HTR-8/SVneo (cell line): ENCODE measurements at places on chromosomes 7 and 10.

- DNase-seq = no peak
Measured at GRCh38 chr10:48529331-48529730, 75.5 kb downstream of the ARHGAP22 start.

DNA sequence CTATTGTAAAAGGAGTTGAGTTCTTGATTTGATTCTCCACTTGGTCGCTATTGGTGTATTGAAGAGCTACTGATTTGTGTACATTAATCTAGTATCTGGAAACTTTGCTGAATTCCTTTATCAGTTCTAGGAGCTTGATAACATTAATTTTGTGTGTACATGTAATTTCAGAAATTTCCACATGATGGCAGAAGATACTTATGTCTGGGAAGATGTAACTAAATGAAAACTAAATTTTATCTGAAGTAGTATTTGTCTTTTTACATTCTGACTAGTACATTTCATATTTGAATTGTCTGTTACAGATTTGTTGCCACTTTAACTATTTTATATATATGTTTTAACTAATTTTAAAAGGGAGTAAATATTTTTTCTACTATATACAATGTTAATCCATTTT is 27.6 kb downstream of the SDHAF3 start:
- DNase-seq = no peak

GRCh38 chr7:2640482-2640830 is 8.7 kb downstream of the TTYH3 start:
- DNase-seq = no peak

DNA sequence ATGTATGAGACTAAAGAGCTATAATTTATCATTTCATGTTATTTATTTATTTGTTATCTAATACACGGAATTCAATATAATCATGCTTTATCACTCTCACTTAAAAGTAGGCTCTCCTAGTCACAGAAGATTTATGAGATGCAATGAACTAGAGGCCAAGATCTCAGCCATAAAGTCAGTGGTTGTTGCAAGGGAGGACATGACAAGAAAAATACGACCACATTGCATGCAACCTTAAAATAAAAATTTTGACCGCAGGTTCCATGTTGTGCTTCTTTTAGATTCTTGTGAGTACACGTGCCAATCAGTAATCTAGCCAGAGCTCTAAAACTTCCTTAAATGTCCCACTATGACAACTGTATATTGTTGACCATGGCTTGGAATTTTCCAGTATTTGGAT is 75.9 kb upstream of the SP8 start:
- DNase-seq = no peak

GRCh38 chr7:82624337-82624736 is 180.8 kb upstream of the CACNA2D1 start:
- DNase-seq = peak; percentile 4

- no peak for DNase-seq
Measured at GRCh38 chr10:106169241-106169640, 995.3 kb downstream of the SORCS1 start.

- DNase-seq = no peak
Measured at GRCh38 chr10:50392966-50393718, 141.8 kb upstream of the ASAH2 start.
